ENCODE measurements at places on chromosomes 12 and 14.

DNA sequence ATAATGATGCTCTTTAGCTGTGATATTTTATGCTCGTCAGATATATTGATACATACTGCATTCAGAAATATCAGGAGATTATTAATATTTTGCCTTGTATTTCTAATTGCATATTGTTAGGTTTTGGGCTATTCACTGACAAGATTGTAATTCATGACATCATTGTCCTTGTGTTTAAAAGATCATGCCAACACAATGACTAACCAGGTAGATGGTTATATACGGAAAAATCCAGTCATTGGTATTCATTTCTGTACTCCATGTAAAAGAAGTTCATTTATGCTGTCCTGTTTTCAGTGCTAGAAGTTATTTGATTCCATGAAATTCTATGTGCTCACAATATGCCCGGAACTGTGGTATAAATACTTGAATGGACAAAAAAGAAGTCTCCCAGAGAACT, 107.5 kb downstream of the KITLG start:
- DNase-seq, result no peak

DNA sequence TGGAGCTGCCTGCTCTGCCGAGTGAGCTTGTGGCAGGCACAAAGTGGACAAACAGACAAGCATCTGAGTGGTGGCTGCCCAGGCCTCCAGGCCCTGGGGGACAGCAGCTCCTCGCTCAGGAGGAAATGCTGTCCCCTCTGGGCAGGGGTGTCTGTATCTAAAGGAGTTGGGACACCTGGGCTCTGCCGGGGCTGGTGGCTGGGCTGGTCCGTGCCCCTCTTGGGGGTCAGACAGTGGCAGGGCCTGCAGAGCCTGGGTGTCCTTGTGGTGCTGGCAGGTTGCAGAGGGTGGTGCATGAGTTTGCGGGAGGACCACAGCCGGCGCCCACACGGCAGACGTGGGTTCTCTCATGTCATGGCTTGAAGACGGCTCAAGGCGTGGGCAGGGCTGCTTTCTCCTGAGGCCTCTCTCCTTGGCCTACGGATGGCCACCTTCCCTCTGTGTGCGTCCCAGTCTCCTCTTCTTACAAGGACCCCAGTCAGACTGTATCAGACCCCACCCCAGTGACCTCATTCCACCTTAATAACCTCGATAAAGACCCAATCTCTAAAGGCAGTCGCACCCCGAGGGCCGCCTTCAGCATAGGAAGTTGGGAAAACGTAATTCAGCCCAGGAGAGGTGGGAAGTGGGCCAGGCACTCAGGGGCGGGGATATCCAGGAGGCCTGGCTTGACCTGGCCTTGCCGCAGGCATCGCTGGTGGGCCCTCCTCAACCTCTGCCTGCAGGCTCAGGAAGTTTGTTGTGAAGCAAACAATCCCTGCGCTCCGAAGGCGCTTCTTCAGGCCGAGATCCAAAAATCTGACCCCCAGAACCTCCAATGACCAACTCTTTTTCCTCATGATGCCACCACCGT, 110.0 kb downstream of the KIF26A start:
- DNase-seq, result no peak

DNA sequence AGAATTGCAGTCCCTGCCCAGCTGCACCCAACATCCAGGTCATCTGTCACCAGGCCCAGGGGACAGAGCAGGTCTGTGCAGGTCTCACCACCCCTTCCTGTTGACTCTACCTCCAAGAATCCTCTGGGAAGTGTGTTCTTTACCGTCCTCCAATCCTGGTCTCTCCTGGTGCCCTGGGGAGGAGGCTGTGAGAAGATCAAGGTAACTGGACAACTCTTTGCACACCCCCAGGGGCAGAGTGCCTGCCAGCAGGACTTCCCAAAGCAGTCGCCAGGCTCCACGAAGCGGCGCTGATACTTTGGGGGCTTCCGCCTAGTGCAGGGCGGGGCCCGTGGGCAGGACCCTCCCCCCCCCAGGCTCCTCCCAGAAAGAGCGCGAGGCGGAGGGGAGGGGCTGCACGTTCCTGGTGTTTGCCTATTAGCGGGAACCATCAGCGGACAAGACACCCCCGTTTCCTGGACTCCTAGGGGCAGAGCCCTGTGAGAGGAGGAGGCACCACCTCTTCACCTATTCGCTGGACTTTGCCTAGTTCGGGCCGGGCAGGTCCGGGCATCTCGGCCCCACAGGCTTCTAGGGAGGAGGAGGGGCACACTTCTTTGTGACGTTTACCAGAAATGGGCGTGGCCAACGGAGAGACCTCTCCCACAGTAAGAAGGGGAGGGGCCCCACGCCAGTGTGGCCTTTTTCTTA, 918.0 kb downstream of the AACS start:
- no peak for DNase-seq

- DNase-seq, result no peak
These were observed 88.8 kb downstream of the CCDC60 start for GRCh38 chr12:119423285-119423684.

DNA sequence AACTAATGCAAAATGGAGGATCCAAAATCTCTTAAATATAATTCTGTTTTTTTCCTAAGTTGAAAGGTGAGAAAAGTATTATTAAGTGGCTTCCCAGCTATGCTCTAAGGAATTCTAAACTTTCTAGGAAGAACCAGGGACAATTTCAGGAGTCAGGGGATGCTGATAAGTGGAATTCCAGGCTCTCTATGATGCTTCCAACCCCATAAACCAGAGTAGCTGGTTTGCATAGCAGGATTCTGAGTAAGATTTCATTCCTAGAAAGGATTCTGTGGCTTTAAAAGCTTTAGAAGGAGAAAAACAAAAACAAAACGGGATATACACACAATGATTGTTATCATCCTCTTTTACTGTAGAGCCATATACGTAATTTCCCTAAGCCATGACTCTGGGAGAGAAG, 93.9 kb downstream of the SLC16A7 start:
- no peak for DNase-seq

DNA sequence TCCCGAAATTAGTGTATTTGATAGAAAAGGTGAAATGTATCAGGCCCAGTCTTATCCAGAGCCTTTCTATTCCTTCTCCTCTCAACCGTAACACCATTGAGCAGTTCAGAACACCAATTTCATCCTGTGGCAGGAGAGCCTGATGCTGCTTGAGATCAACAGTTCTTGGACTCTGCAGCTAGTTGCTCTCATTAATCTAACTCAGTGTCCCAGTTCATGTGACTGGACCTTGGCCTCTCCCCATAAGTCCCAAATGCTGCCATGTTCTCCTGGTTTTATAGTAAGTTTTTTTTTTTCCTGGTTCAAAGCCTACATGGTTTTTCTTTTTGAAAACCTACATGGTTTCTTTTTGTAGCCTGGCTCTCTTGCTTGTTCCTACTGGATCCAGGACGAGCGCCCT, 293.9 kb downstream of the ITPR2 start:
- no peak for DNase-seq

- DNase-seq, result no peak
These were observed 1.8 kb upstream of the PARP2 start for GRCh38 chr14:20341646-20342045.

DNA sequence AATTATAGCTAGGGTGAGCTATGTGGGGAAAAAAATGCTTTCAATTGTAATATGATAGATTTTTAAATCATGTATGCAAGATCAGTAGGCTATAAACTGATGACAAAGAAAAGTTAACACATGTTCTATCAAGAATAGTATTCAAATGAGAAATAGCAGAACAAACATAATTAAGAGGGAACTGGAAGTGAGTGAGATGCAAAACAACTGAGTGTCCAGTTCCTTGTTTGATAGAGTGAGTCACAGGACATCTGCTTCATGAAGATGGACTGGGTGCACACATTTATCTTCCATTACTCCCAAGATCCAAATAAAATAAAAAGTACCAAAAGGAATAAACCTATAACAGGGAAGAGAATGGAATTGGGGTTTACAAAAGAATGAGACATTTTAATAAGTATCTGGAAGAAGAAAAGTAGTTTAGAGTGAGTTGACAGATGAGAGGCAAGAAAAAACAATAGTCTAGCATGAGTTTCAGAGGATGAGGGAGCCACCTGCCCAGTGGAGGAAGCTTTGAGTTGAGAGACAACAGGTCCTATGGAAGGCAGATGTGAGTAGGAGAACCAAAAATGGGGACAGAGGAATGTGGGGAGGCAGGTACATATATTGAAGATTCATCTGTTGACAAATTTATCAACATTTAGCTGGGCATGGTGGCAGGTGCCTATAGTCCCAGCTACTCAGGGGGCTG, 178.1 kb upstream of the ARHGAP5 start:
- no peak for DNase-seq

- no peak for DNase-seq
These were observed 5.0 kb upstream of the SLC4A8 start for GRCh38 chr12:51419425-51420193.

GRCh38 chr12:3300833-3301401, 190.1 kb upstream of the PRMT8 start:
- DNase-seq, result no peak

- no peak for DNase-seq
These were observed 238.3 kb downstream of the FUT8 start for GRCh38 chr14:65650826-65651225.

DNA sequence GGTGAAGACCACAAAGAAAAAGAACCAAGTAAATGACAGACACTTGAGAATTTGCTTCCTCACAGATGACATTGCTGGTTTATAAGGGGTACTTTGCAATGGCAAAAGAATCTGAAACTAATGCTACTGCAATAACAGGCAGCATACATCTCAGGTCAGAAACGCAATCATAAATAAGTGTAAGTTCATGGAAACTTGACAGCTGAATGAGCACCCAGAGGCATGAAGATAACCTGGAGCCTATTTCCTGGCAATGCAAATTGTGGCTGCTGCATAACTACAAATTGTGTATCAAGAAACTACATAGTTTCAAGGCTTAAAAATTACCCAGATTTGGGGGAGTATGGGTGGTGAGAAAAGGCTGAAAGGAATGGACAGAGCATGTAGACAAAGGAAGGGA, 8.5 kb upstream of the MYO1A start:
- DNase-seq, result no peak

DNA sequence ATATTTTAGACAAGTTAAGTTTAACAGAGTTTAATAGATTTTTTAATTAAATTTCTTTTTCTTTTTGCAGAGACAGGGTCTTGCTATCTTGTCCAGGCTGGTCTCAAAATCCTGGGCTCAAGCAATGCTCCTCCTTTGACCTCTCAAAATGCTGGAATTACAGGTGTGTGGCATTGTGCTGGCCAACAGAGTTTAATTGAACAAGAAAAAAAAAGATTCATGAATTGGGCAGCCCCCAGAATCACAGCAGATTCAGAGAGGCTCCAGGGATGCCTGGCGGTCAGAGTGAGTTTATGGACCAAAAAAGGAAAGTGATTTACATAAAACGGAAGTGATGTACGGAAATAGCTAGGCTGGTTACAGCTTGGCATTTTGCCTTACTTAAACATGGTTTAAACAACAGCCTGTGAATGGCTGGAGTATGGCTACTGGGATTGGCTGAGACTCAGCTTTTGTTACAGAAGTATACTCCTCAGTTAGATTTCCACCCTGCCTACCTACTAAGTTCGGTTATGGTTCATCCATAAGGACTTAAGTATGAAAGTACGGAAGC, 14.5 kb upstream of the TESPA1 start:
- DNase-seq, result no peak

DNA sequence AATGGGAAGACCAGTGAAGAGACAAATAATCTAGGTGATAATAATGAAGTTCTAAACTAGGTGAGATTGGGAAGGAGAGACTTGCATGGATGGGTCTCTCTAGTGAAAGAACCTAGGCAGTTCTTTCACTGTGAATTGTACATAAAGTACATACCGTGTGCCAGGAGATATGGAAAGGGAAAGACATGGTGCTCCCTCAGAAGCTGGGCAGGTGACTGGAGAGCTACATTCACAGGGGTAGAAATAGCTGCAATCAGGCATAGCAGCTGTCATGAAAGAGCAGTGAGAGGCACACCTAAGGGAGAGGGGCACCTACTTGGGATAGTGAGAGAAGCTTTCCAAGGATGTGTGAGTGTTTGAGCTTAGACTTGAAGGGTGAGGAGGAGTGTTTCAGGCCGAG, 9.3 kb downstream of the STK38L start:
- no peak for DNase-seq

GRCh38 chr12:28882444-28882843, 266.6 kb upstream of the FAR2 start:
- DNase-seq, result no peak

- no peak for DNase-seq
These were observed 44.3 kb upstream of the OR10AD1 start for GRCh38 chr12:48247181-48247966.

DNA sequence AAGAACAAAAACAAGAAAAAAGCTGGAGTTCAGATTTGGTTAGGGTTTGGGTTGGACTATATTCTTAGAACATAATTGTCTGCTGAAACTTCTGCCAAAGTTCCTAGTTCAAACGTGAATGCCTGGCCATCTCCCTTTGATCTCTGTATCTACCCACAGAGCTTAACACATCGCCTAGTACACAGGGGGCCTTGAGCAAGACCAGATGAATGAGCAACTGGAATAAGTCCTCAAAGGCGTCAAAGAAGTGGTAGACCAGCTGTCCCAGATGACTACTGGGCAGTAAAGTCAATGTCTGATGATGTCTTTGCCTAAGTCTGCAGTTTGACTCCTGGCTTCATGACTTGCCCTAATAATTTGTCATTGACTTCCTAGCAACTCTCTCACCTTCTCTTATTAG, 13.9 kb upstream of the STAB2 start:
- DNase-seq, result no peak

DNA sequence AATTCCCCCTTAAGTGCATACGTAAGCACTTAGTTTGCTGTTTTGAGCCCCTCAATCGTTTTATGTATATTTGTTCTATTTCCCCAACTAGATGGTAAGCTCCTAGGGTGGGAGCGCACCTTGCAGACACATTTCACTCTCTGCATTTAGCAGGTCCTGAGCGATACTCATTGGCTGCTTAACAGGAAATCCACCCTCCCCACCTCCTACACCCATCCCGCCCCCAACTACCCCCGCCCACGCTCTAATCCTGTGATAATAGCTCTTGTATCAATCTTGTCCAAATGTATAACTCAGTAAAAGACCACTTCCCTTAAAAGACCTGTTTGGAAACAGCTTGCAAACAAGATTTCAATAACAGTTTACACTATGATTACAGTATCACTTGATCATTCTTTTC, 8.1 kb downstream of the LPAR5 start:
- DNase-seq, result no peak

DNA sequence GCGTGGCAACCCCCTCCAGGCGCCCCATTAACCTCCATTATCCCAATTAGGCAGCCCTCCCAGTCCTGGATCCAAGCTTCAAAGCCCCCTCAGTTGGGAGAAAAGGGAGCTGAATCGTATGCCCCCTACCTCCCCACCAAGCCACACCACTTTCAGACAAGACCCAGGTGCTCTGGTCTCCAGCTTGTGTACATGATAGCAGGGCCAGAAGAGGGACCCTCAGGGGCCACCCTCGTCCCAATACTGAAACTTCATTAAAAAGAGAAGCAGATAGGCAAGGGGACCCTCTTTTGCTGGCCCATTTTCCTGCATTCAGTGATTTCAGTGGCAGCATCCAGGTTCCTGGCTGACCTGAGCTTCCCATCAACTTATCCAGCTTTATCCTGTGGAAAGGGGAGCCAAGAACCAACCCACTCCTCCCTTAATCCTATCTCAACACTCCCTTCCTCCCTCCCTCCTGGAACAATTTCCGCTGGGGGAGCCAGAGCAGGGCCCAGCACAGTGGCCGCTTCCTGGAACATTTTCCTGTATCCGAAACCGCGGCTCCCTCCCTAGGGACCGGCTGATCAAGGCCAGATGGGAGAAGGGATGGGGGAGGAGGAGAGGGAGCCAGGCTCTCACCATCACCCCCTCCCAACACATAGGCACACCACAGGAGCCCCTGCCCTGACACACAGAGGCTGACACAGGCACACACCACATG, 9.5 kb upstream of the SP7 start:
- DNase-seq, result no peak

GRCh38 chr12:116626153-116626552, 67.0 kb downstream of the MAP1LC3B2 start:
- DNase-seq, result no peak
